ENCODE measurements at places on chromosomes 12 and 14.
A peak's percentile ranks its signal among the peaks of the same experiment; 100 is the strongest.

GRCh38 chr12:110688446-110689280 is at the start of gene HVCN1:
Gene HVCN1 (minus strand): TSS chr12:110689115. CDS start chr12:110683245, 5,870 bp downstream.
- DNase-seq = no peak

- no peak for DNase-seq
Measured at GRCh38 chr12:113128802-113129663, 6.5 kb downstream of the RASAL1 start.

- DNase-seq = no peak
Measured at GRCh38 chr14:71650187-71650755, 282.0 kb upstream of the RGS6 start.

DNA sequence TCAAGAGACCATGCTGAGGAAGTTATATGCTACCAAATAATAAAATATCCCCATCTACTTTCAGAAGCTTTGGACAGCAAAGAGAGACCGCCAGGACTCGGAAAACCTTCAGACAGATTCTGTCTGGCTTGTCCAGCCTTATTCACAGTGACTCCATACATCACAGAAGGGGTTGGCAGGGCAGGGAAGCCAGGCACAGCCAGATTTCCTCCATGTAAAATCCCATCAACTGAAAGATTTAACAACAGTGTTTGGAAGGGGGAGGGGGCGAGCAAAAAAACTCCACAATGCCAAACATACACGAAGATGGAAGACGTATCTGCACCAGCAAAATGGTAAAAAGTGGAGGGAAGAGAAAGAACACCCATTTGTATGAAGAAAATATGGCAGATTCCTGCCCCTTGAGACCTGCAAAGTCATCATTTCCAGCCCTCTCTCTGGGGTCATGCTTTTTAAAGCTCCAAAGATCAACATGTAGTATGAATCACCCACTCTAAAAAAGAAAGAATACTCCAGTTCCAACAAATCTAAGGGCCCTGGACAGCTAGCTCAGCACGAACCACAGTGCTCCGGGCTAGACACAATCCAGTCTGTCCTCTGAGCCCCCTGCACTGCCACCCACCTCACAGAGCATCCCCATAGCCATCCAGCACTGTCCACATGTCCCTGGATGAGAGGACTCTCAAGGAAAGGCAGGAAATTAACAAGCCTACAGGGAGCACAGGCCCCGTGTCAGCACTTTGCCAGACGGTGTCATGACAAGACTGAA is 116.4 kb downstream of the DICER1 start:
- no peak for DNase-seq

DNA sequence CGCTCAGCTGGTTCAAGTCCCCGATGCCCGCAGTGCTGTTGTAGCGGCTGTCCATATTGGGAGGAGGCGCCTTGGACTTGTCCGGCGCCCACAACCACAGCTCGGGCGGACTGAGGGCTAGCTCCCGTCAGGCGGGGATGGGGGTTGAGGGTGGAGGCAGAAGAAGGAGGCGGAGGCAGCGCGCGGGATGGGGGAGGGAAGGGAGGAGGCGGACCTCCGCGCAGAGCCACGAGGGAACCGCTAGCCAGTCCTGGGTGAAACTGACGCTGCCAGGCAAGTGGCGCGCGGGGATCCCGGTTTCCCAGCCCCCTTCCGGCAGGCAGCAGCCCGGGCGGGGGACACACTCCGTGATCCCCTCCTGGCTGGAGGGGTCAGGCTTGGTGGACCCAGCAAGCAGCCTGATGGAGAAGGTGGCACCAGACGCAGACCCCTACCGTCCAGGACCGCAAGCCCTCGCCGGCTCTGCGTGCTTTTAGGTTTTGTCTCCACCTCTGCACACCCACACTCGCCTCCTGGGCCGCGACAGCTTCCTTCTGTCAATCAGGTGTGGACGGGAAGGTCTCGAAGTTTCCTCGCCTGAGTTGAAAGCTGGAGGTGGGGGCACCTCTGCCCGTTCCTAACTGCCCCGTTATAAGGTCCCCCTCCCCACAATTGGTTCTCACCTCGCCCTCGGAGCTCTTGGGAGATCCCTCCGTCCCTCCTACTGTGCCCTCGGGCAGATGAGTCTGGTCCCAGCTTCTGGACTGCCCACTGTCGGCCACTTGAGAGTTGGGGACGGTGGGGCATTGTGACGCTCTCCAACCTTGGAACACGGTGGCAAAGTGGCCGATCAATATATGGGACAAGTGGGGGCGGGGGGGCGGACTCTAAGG is at the start of gene CPNE8:
CPNE8 (minus strand) TSS at position 112 of the 872 bp plus-strand sequence; CDS start at position 55, 57 bp downstream.
- DNase-seq = peak; percentile 79

GRCh38 chr14:69654116-69654515 is 42.7 kb downstream of the SUSD6 start:
- no peak for DNase-seq

GRCh38 chr14:72554994-72555608 is 338.8 kb downstream of the DPF3 start:
- no peak for DNase-seq

- no peak for DNase-seq
Measured at GRCh38 chr14:102592763-102593060, 263 bp downstream of the RCOR1 start.

GRCh38 chr14:36221112-36221511 is 44.6 kb upstream of the PTCSC3 start:
- no peak for DNase-seq

GRCh38 chr14:106372870-106373652 is 846.7 kb downstream of the TMEM121 start:
- DNase-seq = no peak

DNA sequence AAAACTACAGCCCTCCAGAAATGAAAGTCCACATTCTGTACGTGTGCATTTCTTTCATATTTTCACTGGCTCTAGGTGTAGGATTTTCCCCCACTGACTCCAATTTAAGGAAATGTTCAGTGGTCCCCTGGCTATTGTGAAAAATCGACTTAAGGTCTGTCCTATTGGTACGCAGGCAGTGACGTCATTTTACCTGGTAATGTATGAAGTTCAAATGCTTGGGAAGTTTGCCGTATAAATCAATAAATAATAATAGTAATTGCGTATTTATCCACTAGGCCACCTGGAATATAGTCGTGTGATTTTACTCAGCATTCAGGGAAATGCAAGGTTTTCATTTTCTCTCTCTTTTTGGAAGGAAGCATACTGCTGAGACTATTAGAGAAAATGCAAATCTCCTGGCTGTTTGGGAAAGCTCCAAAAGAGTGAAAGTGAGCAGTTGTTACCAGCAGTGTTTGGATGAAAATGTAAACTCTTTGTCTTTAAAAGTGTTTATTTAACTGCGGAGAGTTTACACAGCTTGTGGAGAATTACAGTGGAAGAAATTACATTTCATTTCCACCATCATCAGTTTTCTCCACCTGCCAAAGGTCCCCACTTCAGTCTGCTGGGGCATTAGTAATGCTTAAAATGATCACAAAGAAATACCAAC is 107.0 kb downstream of the EXOC5 start:
- DNase-seq = no peak

DNA sequence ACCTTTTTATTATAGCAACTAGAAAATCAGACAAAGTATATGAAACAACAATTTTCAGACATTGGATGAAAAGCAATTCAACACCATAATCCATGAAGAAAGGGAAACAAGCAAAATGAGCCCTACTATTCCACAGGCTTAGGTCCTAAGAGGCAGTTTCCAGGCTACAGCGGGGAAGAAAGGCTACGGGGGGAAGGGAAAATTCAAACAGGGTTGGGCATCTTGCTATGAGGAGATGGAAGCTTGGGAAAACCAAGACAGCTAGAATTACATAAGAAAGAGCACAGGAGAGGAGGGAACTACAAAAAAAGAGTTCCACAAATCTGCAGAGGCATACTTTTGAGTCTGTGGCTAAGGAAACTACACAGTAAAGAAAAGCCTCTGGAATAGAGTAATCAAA is 356.0 kb upstream of the CLEC14A start:
- no peak for DNase-seq

- DNase-seq = peak; percentile 19
Measured at GRCh38 chr12:21528953-21529352, 2.9 kb downstream of the SPX start.

Data from fibroblast of lung (primary cell).